Fibroblast of the aortic adventitia (primary cell): ENCODE measurements at places on chromosomes 11 and 22. TPM values are rescaled to one million over a fixed set of nuclear protein-coding genes. Genes with fewer than 3 reads are reported as not detected.

DNA sequence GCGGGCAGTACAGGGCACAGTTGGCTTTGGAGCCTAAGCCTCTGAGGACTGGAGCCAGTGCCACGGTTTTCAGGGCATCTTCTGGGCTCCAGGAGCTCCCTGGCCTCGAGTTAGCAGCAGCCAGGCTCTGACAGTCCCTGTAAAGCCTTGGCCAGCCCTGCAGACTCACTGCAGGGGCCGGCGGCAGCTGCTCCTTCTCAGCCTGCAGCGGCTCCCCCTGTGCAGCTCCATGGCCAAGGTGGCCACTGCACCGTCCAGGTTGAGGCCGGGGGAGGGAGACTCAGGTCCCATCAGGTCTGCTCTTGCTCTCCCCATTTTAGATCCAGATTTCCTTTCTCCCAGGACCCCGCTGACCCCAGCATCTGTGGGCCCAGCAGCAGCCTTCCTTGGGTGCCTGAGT is 1461.1 kb downstream of the BRD1 start:
- no peak for DNase-seq

GRCh38 chr22:21028277-21029251 is 3.8 kb downstream of the SLC7A4 start:
- DNase-seq = no peak

DNA sequence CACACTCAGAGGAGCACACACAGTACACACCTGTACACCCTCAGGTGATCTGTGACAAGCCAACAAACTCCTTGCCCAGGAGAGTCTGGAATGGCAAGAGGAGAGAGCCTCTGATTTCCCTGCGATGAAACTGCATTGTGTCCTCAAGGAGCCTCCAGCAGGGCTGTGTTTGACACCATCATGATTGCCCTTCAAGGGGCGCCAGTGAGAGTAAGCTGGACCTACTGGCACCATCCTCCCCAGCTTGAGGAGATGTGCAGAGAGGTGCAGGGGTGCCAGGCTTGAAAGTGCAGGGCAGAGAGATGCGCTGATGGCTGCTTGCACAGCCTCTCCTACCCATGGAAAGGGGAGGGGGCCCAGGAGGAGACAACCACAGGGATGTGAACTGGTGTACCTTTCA is 188.8 kb upstream of the CADM1 start:
- no peak for DNase-seq

GRCh38 chr11:35404388-35404775 is 15.0 kb downstream of the SLC1A2 start:
- DNase-seq = peak; percentile 38

GRCh38 chr22:30823015-30823370 is 128.3 kb downstream of the OSBP2 start:
- no peak for DNase-seq

- peak; percentile 66 for DNase-seq
These were observed 23.7 kb downstream of the PDHX start for GRCh38 chr11:34940026-34940677.

ANO1 gene
- 0.36 TPM in 1 of 2 replicates, not detected in the other for total RNA-seq

P4HA3 gene
- 1.9 and 4.4 TPM in 2 replicates for total RNA-seq
